Muscle of back (tissue), 13 donors: ENCODE measurements at places on chromosomes 3 and 15. TPM values are rescaled to one million over a fixed set of nuclear protein-coding genes. Genes with fewer than 3 reads are reported as not detected.
A peak's percentile ranks its signal among the peaks of the same experiment; 100 is the strongest.

Gene SOX14
- not detected for polyA plus RNA-seq

Gene TNFAIP8L3
- 2.1 TPM for polyA plus RNA-seq

Gene MYZAP
- 2.9 TPM for polyA plus RNA-seq

Gene NCEH1
- 1.8 TPM for polyA plus RNA-seq

Gene LRTM1
- polyA plus RNA-seq, result 96.7 TPM

Gene SLC28A2
- 0.07 TPM for polyA plus RNA-seq

Gene GP9
- 0.52 TPM for polyA plus RNA-seq

Gene CELSR3
- polyA plus RNA-seq, result 0.73 TPM

Gene TRH
- 0.19 TPM for polyA plus RNA-seq

Gene U2SURP
- 97.1 TPM for polyA plus RNA-seq

Gene CNTN4
- polyA plus RNA-seq, result 6.7 TPM

Gene POLQ
- 3.0 TPM for polyA plus RNA-seq

Gene CYP1A2
- 0.07 TPM for polyA plus RNA-seq

Gene PAQR5
- 0.17 TPM for polyA plus RNA-seq

GRCh38 chr3:130380398-130380797, 34.9 kb downstream of the COL6A5 start:
- no peak for DNase-seq

- peak; percentile 18 for DNase-seq
Measured at GRCh38 chr3:23575697-23576096, 230.1 kb upstream of the UBE2E1 start.

GRCh38 chr3:35936571-35936970, 297.2 kb downstream of the ARPP21 start:
- DNase-seq, result no peak

DNA sequence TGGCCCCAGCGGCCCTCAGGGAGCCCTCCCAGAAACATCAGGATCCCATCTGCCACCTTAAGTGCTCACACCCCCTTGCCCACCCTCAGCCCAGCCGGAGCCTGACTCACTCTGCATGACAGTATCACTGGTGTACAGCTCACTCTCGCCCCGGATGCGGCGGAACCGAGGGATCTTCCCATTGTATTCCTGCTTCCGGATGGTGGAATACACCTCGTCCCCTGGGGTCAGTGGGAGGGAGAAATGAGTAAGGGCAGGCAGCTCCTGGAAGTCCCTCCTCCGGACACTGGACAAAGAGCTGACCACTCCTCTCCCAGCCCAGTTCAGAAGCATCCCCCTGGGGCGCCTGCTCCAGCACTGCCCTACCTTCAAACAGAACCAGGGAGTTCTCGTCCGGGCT, 16.5 kb downstream of the SEMA7A start:
- peak; percentile 70 for DNase-seq

DNA sequence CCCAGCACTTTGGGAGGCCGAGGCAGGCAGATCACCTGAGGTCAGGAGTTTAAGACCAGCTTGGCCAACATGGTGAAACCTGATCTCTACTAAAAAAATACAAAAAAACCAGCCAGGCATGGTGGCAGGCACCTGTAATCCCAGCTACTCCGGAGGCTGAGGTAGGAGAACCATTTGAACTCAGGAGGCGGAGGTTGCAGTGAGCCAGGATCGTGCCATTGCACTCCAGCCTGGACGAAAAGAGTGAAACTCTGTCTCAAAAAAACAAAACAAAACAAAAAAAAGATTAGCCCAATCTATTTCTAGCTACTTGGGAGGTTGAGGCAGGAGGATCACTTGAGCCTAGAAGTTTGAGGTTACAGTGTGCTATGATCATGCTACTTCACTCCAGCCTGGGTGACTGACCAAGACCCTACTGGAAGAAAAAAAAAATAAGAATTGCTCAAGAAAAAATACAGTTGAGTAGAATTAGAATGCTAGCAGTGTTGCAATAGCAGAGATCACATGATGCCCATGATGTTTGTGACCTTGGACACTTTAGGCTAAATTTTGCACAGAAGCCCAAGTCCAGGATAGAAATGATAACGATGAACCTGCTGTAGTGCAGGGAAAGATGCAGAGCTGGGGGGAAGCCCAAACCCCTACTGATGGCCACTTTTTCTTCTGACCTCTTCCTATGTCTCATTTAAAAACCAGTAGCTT, 162.2 kb downstream of the LPP start:
- DNase-seq, result no peak

GRCh38 chr3:13581485-13582365, 32.8 kb downstream of the FBLN2 start:
- DNase-seq, result peak; percentile 78

GRCh38 chr15:47727676-47728075, 10.4 kb downstream of the SEMA6D start:
- no peak for DNase-seq

- no peak for DNase-seq
Measured at GRCh38 chr15:55879181-55879580, 114.2 kb downstream of the NEDD4 start.

- no peak for DNase-seq
Measured at GRCh38 chr3:160748787-160749186, 7.2 kb upstream of the PPM1L start.

DNA sequence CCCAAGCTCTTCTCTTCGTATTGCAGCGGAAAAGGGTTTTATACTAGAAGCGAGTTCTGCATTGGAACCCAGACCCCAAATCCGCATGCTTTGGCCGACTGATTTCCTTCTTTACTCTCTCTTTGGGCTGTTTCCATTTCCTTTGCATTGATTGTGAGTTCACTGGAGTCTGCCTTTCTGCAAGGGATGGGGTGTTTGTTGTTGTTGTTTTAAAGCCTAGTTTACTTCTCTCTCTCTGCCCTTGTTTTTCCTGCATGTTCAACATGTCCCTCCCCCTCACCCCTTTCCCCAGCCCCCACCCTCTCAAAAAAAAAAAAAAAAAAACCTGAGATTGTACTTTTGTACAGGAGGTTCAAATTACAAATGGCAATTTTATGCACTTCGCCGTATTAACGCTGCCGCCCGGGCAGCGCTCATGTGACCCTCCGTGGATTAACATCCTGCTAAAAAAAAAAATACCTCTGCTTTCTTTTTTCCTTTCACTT, 2.2 kb downstream of the NR2F2 start:
- DNase-seq, result no peak

DNA sequence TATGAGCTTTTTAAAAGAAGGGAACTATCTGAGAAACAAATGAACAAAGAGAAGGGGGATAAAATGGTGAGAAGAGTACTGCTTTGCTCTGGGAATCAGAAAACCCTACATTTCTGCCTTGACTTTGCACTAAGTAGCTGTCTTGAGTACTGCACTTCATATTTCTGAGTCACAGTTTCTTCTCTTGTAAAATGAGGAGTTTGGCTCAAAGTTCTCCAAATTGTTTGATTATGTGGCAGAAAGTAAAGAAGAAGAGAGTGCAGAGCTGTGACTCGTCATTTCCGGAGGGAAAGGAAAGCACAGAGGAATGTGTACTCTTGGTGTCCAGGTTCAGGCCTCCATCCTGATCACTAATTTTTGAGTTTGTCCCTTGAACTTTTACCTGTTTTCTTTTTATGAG, 54.7 kb downstream of the TP63 start:
- DNase-seq, result peak; percentile 78

DNA sequence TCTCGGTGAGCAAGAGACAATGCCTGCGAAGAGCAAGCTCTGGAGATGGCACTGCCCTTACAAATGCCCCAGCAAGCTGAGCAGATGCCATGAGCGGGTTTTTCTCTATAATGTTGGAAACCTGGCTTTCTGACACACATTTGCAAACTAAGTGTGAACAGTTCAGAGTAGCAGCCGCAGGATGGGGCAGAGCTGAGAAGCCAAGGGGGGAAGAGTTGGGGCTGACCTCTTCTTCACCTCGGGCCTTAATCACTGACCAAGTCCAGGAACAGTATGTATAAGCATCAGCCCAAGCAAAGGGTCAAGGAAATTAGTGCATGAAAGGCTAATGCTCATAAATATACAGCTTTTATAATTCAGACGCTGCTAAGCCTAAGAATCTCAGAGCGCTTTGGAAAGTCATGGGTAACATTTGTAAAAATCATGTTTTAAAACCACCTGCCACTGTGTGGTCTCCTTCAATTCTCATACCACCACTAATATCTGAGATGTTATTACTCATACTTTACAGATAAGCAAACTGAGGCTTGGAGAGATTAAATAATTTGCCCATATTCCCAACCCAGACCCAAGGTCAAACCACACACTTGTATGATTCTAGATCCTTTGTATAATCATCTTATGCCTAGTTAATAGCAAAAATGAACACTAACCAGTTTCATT, 603.4 kb downstream of the FOXP1 start:
- no peak for DNase-seq

GRCh38 chr15:86002444-86002843, 77.2 kb upstream of the AGBL1 start:
- no peak for DNase-seq
